ENCODE measurements at places on chromosomes 4 and X. TPM values are rescaled to one million over a fixed set of nuclear protein-coding genes. Genes with fewer than 3 reads are reported as not detected.

DNA sequence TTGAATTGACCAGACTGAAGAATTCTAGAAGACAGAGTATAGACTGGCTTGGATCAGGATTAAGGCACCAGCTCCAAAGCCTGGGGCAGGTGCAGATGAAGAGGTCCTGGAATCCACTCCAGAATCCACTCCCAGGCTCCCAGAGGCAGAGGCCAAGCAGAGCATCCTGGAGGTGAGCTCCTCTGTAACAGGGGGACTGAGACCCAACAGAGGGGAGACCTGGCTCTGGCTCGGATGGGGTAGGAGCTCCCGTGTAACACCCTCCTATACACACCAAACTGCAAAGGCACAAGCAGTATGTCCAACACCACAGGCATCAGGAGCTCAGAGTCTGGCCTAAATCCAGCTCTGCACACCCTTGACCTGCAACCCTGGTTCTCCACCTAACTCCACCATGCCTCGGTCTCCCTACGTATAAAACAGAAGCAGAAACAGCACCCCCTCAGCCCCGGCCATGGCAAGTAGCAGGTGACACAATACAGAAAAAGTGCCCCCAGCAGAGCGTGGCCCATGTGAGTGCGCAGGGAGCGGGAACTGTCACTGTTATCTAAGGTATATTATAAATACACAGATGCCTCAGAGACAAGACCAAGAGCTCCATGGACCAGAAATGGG lies 14.9 kb downstream of the RNF212 start:
- no peak for DNase-seq

DNA sequence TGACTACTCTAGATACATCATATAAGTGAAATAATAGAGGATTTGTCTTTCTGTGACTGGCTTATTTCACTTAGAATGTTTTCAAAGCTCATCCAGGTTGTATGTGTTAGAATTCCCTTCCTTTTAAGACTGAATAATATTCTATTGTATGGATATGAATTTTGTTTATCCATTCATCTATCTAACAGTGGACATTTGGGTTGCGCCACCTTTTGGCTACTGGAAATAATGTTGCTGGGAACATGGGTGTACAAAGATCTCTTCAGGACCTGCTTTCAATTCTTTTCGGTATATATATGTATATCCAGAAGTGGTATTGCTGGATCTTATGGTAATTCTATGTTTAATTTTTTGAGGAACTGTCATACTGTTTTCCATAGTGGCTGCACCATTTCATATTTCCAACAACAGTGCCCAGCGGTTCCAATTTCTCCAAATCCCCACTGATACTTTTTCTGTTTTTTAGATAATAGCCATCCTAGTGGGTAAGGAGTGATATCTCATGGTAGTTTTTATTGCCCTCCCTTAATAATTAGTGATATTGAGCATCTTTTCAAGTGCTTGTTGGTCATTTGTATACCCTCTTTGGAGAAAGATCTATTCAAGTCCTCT lies 3.4 kb upstream of the SCD5 start:
- DNase-seq = no peak

DNA sequence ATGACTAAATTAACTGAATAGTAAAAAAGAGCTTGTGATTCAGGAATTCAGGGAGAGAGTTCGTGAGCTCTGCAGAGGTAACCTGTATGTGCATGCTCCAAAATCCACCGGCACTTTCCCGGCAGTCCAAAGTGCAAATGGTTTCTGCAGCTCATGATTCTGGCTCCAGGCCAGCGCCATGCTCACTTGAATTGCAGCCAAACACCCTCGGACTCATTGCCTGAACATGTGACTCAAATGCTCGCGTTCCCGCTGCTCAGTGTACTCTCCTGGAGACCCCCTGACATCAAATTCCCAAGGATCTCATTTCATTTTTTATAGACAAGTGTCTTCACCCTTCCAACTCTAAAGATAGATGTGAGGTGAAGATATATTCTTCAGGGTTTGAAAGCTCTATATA lies 44.1 kb upstream of the SH3RF1 start:
- DNase-seq = no peak

GRCh38 chr4:147513091-147513490 lies 32.2 kb downstream of the EDNRA start:
- DNase-seq = no peak

DNA sequence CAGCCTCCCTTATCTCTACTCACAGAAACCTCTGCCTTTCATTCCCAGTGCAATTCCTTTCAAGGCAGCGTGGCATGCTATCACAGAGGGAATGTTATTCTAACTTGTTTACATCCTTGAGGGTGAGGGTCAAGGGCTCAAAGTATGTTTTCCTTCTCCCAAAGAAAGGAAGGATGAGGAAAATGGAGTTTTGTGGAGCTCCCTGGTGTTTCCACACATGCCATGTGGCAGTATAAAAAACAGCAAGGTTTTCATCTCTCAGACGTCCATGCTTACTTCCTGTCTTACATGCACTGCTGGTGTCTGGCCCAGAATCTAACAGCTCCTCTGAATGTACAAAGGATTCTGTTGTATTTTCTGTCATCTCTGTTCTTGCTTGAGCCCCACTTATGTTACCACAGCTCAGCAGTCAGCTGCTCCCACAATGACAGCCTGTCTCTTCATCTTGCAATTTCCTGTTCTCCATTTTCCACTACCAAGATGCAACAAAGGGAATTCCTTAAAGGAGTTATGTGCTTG lies 128.0 kb downstream of the SNCA start:
- no peak for DNase-seq

GRCh38 chr4:57124145-57124544 lies 14.0 kb upstream of the IGFBP7 start:
- no peak for DNase-seq

- no peak for DNase-seq
Measured at GRCh38 chr4:53208753-53209152, 157.1 kb downstream of the SCFD2 start.

- DNase-seq = no peak
Measured at GRCh38 chr4:138164208-138164607, 77.9 kb downstream of the SLC7A11 start.

- DNase-seq = no peak
Measured at GRCh38 chr4:121685257-121685656, 11.5 kb downstream of the ANXA5 start.

- DNase-seq = no peak
Measured at GRCh38 chrX:68462197-68462596, 28.9 kb upstream of the OPHN1 start.

The HPGD gene
- total RNA-seq = 3.6 TPM

The IL13RA2 gene
- total RNA-seq = not detected

The PDLIM3 gene
- total RNA-seq = 6.2 TPM

The EPHA5 gene
- total RNA-seq = 0.09 TPM

The ZNF518B gene
- 16.7 TPM for total RNA-seq

The TLR10 gene
- total RNA-seq = 0.30 TPM
